Daoy (cell line): ENCODE measurements at places on chromosomes 11 and 22. TPM values are rescaled to one million over a fixed set of nuclear protein-coding genes. Genes with fewer than 3 reads are reported as not detected.

DNA sequence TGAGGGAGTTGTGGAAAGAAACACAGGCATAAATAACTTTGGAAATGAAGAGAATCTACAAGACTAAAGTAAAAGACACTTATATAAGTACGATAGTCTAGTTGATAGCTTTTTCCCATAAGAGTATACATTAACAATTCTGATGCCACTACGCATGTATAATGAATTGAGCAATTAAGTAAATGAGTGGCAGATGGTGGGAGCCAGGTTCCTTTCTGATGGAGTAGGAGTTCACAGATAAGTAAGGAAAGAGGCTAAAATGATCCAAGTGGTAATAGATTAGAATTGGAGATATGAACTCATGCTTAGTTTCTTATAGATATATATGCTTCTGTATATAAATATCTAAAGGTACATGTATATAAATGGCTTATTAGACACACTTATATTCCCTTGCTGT, 368.3 kb downstream of the FAM181B start:
- DNase-seq, result no peak

DNA sequence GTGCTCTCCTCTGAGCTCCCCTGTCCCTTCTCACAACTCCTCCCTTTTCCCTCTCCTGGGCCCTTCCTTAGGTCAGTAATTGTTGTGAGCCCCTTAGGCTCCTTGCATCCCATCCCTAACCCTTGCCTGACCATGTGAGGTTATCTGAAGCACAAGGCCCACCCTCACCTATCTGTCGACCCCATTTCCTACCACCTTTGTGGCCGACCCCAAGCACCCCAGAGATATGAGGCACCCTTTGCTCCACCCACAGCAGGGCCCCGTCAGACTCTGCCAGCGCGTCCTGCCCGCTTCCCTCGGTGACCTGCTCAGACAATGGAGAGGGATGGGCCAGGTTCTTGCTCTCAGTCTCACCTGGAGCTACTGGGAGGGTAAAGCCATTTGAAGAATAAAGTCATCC, 1.3 kb downstream of the GNG3 start:
- no peak for DNase-seq

DNA sequence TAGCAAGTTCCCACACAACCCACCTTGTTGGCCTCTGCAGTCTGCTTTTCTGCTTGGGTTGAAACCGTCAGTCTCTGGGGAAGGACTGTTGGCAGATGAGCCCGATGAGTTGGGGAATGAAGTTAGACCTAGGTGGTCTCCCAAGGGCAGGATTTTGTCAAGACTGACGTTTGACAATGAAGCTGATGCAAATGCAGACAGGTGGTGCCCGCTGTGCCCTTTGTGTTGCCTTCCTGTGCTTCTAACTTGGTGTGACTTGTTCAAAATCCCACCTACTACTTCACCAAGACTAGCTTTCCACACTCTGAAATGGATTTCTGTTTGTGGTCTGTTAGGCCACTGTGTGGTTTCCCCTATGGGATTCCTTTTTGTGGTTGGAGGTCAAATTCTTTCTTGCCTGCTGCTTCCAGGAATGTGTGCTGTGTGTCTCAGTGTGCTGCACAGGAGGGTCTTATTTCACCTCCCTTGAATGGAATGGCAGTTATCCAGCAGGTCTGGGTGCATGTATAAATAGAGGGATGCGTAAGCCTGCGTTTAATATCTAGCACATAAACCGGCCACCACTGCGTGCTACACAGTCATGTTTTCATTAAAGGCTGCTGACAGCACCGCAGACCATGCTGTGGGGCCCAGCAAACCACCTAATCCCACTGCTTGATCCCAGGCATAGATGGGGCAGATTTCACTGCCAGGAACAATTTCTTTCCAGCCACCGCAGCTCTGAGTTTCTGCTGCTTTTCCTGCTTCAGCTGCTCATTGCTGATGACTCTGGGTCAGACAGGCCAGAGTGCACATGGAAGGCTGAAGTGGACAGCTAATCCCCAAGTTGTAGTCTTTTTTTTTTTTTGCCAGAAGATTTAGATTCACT, 44.8 kb downstream of the ADAMTS8 start:
- DNase-seq, result peak; percentile 94

GRCh38 chr11:65868907-65869306, 3.7 kb downstream of the EFEMP2 start:
- no peak for DNase-seq

DNA sequence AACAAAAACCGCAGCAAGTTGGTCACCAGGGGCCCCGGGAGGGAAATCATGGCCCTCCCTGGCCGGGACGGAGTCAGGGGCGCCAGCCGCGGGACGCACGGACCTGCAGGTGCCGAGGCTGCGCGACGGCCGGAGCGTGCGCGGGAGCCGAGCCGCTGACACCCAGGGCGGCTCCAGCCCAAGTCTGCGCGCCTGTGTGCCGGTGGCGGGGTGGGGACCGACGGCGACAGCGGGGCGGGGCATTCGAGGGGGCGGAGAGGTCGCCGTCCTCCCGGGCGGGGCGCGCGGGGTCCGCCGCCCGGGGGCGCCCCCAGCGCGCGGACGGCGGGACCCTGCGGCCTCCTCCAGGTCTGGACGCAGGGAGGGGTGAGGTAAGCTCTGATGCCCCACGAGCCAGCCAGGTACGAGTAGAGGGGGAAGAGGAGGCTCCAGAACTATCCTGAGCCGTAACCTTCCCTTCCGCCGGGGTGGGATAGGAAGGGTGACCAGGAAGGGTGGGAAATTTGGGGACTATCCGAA, at the start of gene ESAM:
Gene ESAM (minus strand): TSS at position 186 of the 519 bp plus-strand sequence. CDS start 136 bp downstream, at position 50.
- DNase-seq, result no peak

GRCh38 chr22:24736526-24737053, 37.9 kb downstream of the PIWIL3 start:
- no peak for DNase-seq

The SOX10 gene
- not detected in 2 replicates for total RNA-seq

- DNase-seq, result no peak
Measured at GRCh38 chr22:19892925-19893324, 38.3 kb upstream of the GNB1L start.

The CRYBA4 gene
- not detected in 2 replicates for total RNA-seq

- peak; percentile 35 for DNase-seq
Measured at GRCh38 chr11:64803846-64804345, 882 bp upstream of the MAP4K2 start.

DNA sequence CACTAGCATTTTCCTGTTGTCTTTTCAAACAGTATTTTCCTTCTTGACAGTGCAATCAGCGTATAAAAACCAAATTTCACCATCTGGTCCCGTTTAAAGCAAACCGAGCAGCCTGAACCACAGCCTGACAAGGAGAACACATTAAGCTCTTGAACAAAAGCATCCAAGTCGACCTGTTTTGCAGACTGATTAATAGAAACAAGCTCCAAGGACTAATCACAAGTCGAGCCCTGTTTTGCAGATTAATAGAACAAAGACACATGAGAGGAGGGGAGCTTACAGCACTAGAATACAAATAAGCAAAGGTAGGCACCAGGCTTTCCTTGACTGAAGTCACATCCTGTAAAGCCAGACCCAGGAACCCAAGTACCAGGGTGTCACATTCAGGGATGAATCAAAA, 104.8 kb downstream of the MPPED2 start:
- DNase-seq, result no peak

The SYT13 gene
- total RNA-seq, result 0.91 and 2.6 TPM in 2 replicates
